ENCODE measurements at places on chromosomes 1 and 21.

GRCh38 chr1:246297279-246298265 is 209.5 kb downstream of the SMYD3 start:
- DNase-seq, result no peak

- DNase-seq, result no peak
Measured at GRCh38 chr1:36217670-36218069, 6.6 kb upstream of the THRAP3 start.

- no peak for DNase-seq
Measured at GRCh38 chr1:152148051-152148450, 11.0 kb downstream of the RPTN start.

- DNase-seq, result no peak
Measured at GRCh38 chr1:214570442-214570841, 19.0 kb upstream of the PTPN14 start.

- DNase-seq, result no peak
Measured at GRCh38 chr1:5949085-5949760, 43.0 kb downstream of the NPHP4 start.

DNA sequence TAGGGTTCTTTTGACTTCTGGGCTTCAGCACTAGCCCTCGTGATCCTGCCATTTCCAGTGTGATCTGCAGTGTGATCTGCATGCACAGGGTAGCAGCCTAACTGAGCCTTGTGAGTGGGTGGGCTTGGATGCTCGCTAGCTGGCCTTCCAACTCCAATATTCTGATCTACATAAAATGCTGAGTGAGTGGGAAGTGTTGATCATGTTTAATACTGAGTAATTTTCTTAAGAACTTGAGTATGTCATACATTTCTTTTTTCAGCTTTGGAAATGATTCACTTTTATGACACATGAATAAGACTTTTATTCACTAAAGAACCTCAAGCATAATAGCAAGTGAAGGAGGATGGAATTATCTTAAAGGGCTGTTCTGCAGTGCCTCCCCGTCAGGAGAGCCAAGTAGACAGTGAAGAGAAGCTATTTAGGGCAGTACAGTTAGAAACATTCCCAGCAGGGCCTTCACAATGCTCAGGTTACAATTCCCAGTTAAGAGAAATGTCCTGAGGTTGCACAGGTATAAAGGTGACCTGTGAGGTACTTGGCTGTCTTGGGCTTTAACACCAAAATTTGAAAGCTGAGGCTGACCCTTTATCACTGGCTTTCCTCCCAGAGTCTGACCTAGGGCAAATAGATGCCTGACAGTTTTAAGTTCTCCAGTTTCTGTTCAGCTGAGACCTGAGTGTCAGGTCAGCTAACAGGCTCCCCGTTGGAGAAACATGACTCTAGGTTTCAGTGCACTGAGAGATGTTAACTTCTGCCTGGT is 29.1 kb upstream of the LRRC8C start:
- DNase-seq, result no peak
